WTC11 (cell line): ENCODE measurements at places on chromosomes 5 and 9.
A peak's percentile ranks its signal among the peaks of the same experiment; 100 is the strongest.

GRCh38 chr5:147635882-147636728, 126.2 kb upstream of the DPYSL3 start:
- no peak for DNase-seq

DNA sequence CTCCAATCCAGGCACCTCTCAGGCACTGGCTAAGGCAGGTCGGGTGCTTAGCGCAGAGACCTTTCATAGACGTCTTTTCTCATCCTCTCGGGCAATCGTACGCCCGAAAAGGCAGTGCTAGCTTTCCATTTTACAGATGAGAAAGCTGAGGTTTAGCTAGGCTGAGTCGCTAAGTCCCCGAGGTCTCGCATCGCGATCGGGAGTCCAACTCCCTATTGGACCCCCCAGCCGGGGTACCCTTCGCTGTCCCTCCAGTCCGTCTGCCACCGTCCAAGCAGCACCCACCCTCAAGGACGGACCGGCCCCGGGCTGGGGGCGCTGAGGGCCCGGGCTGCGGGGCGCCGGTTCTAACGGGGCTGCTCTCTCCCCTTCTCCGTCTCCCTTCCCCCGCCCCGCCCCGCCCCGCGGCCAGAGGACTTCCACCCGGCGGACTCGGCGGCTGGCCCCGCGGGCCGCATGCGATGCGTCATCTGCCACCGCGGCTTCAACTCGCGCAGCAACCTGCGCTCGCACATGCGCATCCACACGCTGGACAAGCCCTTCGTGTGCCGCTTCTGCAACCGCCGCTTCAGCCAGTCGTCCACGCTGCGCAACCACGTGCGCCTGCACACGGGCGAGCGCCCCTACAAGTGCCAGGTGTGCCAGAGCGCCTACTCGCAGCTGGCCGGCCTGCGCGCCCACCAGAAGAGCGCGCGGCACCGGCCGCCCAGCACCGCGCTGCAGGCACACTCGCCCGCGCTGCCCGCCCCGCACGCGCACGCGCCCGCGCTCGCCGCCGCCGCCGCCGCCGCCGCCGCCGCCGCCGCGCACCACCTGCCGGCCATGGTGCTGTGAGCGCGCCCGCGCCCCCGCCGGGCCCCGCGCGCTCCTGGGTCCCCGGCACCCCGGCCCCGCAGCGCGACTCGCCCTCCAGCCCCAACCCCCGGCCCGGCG, 12.5 kb upstream of the EXOSC2 start:
- peak; percentile 76 for DNase-seq

GRCh38 chr5:93622240-93622885, 39.3 kb downstream of the NR2F1 start:
- DNase-seq = no peak

GRCh38 chr5:3858524-3858923, 262.9 kb downstream of the IRX1 start:
- no peak for DNase-seq
